ENCODE measurements at places on chromosomes 3 and 15. TPM values are rescaled to one million over a fixed set of nuclear protein-coding genes. Genes with fewer than 3 reads are reported as not detected.

- no peak for DNase-seq
Measured at GRCh38 chr3:143366672-143367071, 247.1 kb downstream of the CHST2 start.

Gene SEMA6D
- total RNA-seq: 3.6 TPM

Gene GOLGA6B
- not detected for total RNA-seq

Gene GOLGA8O
- total RNA-seq: 1.5 TPM

Gene SPESP1
- 3.1 TPM for total RNA-seq

- no peak for DNase-seq
Measured at GRCh38 chr3:157631478-157631877, 128.3 kb upstream of the VEPH1 start.

Gene MESP2
- 0.38 TPM for total RNA-seq

Gene XCR1
- 0.37 TPM for total RNA-seq

GRCh38 chr15:89201465-89202005 is 19.8 kb downstream of the RLBP1 start:
- DNase-seq: no peak

DNA sequence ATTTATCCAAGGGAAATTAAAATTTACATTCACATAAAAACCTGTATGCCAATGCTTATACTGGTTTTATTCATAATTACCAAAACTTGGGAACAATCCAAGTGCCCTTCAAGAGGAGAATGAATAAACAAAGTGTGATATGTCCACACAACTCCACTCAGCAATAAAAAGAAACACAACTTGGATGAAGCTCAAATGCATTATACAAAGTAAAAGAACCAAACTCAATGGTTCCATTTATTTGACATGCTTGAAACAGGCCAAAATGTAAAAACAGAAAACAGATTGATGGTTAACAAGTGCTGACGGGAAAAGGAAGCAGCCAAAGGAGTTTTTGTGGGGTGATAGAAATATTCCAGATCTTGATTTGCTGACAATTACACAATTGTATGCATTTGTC is 23.5 kb downstream of the OCA2 start:
- DNase-seq: no peak

Gene GAP43
- 0.60 TPM for total RNA-seq

DNA sequence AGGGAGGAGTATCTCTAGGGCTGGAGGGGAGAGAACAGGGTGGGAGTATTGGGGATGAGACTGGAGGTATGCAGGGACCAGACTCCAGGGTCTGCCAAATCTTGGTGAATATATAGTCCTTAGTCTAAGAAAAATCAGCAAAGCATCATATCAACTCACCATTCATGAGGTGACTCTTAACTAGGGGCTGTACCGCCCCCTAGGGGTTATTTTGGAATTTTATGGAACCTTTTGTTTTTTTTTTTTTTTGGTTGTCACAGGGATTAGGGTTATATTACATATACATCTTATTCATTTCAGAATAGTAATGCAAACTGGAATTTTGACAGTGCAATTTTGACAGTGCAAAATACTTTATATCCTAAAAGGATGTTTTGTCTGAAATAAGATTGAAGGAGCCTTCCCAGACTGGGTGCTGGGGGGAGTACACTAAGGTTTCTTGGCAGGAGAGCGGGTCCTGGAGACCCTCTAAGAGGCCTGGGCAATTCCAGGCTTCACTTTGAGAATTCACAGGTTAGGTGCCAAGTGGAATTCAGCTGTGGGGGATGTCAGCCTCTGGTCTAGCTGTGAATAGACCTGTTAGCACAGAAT is 7.5 kb downstream of the CMTM7 start:
- DNase-seq: no peak

DNA sequence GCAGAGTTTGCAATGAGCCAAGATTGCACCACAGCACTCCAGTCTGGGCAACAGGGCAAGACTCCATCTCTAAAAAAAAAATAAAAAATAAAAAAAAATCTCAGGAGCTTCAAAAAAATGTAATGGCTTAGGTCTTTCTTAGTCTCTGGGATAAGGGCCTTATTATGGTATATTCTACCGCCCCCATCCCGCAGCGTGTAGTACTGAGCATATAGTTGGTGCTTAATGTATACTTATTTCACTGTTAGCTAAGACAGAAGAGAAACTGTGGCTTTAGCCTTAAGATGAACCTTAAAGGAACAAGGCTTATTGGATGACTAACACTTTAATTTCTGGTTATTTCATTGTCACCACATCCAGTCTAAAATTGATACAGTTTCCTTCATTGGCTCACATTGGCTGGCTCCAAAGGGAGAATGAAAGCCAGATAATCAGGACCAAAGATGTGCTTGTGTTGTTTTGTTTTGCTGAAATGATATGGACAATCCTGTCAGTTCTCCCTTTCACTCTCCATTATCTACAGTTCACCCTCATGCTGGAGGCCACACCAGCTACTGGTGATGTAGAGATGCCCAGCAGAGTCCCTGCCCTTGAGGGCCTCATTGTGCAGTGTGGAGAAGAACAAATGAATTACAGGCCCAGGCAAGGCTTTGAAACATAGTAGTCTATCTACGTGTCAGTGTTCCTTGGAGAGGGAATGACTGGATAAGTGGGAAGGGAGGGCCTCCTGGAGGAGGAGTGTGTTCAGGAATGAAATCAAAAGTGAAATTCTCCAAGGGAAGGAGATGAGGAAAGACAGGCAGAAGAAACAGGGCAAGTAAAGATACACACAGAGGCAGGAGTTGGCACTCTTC is 17.4 kb upstream of the RAF1 start:
- DNase-seq: no peak

- DNase-seq: no peak
Measured at GRCh38 chr3:134078169-134078831, 48.6 kb upstream of the SLCO2A1 start.

GRCh38 chr3:179067839-179068238 is 3.8 kb downstream of the ZMAT3 start:
- no peak for DNase-seq

- no peak for DNase-seq
Measured at GRCh38 chr15:31344266-31344665, 17.6 kb downstream of the KLF13 start.

Gene C2CD4A
- not detected for total RNA-seq

DNA sequence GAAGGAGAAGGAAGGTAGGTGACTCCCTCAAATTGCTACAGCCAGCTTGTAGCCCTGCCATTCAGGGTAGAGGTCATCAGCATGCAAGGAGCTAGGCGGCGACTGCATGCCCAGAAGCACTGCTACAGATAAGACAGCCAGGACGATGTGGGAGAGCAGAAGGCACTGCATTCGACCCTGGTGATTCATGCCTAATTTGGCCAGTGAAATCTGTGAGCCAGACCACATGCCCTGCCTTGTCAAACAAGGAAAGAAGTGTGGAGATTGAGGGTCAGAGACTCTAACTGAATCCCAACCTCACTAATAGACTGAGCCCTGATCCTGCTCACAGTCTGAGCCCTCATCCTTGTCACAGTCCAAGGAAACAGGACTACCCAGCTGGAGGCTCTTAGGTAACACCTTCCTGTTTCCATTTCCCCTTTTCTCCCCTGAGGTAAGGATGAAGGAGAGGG is 86.6 kb downstream of the LINGO1 start:
- peak; percentile 54 for DNase-seq

DNA sequence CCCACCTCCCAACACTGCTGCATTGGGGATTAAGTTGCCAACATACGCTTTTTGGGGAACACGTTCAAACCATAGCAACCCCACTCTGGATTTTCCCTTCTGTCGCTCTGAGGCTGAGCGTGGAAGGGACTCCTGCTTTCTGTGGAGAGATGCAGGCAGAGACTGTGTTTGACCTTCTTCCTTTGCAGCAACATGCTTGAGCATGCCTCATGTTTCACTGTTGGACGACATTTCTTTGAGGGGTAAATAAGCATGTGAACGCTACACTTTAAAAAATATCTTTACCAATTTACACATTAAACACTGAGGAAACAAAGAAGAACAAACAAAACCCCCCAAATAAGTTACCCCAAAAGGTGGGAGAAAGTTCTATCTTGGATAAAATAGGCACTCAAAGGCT is 14.2 kb upstream of the MAPK6 start:
- no peak for DNase-seq

GRCh38 chr3:132284781-132285619 is 32.2 kb upstream of the ACP3 start:
- no peak for DNase-seq

Gene TLR9
- total RNA-seq: 0.52 TPM

GRCh38 chr3:38576526-38577370 is 72.7 kb downstream of the SCN5A start:
- no peak for DNase-seq

GRCh38 chr3:99872923-99873254 is 55.2 kb downstream of the CMSS1 start:
- no peak for DNase-seq

DNA sequence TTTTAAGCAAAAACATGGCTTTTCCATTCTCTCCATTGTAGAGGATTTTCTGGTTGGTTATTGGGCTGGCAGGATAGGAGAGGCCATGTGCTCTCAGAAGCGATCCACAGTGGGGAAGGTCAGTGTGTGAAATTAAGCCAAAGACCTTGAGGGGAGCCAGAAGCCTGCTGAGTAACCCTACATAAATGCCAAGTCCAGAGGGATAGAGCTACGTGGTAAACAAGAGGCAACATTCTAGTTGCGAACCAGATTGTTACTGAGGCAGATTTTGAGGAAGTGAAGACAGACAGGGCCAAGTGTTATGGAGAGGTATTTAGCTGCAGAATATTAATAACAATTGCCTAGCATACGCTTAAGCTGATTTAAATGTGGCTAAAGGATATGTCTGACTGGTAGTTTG is 592.8 kb upstream of the GBE1 start:
- no peak for DNase-seq

- no peak for DNase-seq
Measured at GRCh38 chr3:15647611-15648167, 46.1 kb downstream of the BTD start.

DNA sequence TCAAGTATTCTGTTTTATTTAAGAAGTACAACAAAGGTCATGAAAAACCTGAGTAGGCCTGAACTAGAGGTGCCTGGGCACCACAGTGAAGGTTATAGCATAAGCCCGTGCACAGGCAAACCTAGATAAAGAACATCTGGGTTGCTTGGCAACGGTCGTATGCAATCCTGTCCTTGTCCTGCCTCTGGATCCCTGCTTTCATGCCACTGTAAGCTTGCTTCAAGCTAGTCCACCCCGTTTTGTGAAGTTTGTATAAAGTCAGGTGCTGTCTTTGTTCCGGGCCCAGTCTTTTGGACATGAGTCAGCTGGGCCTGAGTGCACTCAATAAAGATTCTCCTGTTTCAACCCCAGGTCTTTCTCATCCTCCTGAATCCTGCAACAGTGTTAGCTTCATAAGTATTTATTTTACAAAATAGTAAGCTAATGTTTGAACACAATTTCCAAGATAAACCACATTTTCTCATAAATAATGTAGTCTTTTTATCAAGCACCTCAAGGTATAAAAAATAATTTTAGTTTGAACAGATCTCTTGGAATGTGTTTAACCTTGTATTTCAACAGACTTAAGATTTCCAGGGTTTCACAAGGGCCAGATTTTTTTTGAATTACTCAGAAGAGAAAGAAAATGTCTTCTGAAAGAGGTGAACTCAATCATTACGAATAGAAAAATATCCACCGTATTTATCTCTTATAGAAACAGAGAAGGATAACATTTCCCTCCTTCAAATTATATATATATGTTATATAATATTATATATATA is 14.3 kb upstream of the SLC9C1 start:
- no peak for DNase-seq

DNA sequence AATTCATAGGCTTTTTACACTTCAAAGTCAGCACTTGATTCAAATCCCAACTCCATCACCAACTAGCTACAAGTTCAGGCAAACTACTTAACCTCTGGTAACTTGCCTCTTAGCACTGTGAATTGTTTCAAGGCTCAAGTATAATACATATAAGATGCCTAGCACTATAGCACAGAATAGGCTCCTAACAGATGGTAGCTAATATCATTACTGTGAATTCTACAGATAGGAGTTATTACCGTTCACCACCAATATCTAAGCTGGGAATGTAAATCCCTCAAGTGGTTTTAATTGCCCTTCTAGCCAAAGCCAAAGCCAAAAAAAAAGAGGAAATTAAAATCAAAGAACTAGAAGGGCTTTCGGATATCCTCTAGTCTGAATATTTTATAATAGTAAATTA is 15.4 kb downstream of the DLG1 start:
- DNase-seq: no peak

Gene MAPKAPK3
- 21.8 TPM for total RNA-seq

Gene TM4SF18
- total RNA-seq: 6.6 TPM

- DNase-seq: no peak
Measured at GRCh38 chr3:190208196-190208595, 87.5 kb upstream of the P3H2 start.

GRCh38 chr3:112814266-112814665 is 32.4 kb downstream of the CD200R1L start:
- no peak for DNase-seq

DNA sequence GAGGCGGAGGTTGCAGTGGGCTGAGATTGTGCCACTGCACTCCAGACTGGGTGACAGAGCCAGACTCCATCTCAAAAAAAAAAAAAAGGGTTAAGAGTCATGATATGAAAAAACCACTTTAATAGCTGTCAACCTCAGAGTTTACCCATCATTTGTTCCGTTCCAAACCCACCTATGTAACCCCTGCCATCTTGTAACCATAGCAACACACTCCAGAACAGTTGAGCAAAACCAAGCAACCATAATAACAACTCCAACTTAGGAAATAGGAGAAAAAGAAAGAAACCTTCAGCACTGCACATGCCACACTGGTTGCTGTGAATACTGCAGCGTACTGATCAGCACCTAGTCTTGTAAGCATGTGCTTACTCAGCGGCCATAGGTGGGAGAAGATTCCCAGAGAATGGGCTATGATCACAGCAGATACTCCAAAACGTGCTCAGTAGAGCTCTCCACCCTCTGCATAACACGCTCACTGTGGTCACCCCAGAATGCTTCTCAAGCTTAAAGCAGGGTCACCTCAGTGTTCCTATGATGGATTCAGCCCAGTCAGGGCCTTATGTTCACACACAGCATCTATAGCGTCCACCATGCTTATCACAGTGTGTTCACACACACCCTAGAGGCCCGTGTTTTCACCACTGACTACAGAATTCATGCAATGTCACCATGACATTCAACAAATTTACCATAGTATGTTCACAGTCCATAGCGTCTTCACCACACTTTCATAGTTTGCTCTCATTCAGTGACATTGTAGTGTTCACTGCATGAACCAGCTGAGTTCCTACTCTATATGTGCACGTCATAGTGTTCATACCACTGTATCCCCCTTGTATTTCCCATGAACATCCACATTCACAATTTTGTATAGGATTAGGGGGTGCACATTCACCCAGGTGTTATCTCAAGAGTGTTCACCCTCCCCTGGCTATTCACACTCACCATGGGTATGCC is 6.5 kb upstream of the CILP start:
- no peak for DNase-seq

DNA sequence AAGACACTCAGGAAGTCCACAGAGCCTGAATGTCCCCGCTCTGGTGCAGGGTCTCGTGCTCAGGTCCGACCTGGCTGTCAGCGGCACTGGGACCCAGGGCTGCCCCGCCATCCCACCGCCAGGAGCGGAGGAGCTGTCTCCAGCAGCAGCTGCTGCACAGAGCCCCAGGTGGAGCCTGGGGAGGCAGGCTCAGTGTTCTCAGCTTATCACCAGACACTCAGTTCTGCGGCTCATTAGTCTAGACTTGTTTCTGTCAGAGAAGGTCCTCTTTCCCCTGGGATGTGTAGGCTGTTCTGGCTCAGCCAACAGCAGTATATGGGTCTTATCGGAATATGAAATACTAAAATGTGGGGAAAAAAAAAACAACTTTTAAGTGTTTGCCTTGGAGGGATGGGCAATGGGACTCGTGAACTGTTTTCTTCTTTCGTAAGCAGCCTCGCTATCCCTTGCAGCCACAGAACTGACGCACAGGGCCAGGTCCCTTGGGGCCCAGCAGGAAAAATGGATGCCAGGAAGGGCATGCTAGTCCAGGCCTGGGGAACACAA is 75.9 kb downstream of the KLF13 start:
- peak; percentile 94 for DNase-seq
